ENCODE measurements at places on chromosomes 2 and 18. TPM values are rescaled to one million over a fixed set of nuclear protein-coding genes. Genes with fewer than 3 reads are reported as not detected.

GRCh38 chr2:165790466-165790865 is 3.6 kb downstream of the GALNT3 start:
- H3K36me3 ChIP-seq: no peaks in the 10 kb centered on the region
- no peak overlapping the region for H3K4me3 ChIP-seq
- H3K27ac ChIP-seq: no peak overlapping the region
- no peak for DNase-seq

DNA sequence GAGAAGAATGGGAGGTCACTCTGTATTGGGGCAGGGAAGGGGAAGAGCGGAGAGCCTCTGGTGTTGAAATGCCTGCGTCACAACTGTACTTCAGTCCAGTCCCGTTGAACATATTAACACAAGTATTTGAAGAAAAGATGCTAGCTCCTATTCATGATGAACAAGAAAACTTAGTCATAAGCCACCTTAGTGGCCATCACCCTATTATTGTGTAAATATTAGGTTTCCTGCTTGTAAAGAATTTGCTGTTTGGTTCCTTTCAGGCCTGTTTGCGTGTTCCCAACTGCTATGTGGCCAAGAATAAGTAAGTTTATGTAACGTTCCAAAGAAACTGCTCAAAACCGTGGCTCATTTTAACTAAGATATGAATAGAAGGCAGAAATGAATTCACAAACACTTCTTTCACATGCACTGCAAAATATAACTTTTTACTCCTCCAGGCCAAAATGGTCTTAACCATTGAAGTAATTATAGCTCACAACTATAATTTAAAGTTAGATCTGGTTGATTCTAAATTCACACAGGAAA is 204.3 kb downstream of the ZNF385B start:
- H3K4me1 ChIP-seq: no peaks in the 10 kb centered on the region
- no peaks in the 10 kb centered on the region for H3K27me3 ChIP-seq

PLGLB1 gene
- not detected for polyA plus RNA-seq

HAAO gene
- not detected for polyA plus RNA-seq

GRCh38 chr18:69326094-69326493 is 74.6 kb upstream of the DOK6 start:
- H3K4me3 ChIP-seq: no peak overlapping the region
- H3K27ac ChIP-seq: no peak overlapping the region
- DNase-seq: no peak
- no peaks in the 10 kb centered on the region for H3K4me1 ChIP-seq

GRCh38 chr2:179235463-179236108 is 29.0 kb downstream of the SESTD1 start:
- no peak overlapping the region for H3K27ac ChIP-seq
- DNase-seq: no peak
- no peaks in the 10 kb centered on the region for H3K27me3 ChIP-seq
- no peak overlapping the region for H3K4me3 ChIP-seq
- no peaks in the 10 kb centered on the region for H3K4me1 ChIP-seq

DNA sequence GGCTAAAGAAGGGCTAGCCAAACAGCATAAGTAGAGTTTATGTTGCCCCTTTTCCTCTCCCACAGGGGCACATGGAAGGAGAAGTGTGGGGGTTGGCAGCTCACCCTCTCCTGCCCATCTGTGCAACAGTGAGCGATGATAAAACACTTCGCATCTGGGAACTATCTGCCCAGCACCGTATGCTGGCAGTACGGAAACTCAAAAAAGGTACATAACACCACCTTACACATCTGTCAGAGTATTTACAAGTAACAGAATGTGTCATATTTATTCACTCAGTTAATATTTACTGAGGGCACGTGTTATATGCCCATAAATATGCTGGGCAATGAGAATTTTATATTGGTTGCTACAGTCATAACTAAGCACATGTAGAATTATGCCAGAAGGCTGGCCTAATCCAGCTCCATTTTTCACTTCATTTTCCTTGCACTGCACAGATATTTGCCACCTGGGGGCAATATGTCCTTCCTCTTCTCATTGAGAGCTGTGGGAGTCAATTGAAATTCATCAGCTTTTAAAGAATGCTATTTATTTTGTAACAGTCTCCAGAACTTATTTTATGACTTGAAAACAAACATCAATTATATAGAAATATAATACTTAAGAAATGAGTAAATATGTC is 150.6 kb downstream of the RTN4 start:
- no peak overlapping the region for H3K27ac ChIP-seq
- no peak for DNase-seq
- no peaks in the 10 kb centered on the region for H3K36me3 ChIP-seq
- no peak overlapping the region for H3K4me3 ChIP-seq
- no peaks in the 10 kb centered on the region for H3K27me3 ChIP-seq

DNA sequence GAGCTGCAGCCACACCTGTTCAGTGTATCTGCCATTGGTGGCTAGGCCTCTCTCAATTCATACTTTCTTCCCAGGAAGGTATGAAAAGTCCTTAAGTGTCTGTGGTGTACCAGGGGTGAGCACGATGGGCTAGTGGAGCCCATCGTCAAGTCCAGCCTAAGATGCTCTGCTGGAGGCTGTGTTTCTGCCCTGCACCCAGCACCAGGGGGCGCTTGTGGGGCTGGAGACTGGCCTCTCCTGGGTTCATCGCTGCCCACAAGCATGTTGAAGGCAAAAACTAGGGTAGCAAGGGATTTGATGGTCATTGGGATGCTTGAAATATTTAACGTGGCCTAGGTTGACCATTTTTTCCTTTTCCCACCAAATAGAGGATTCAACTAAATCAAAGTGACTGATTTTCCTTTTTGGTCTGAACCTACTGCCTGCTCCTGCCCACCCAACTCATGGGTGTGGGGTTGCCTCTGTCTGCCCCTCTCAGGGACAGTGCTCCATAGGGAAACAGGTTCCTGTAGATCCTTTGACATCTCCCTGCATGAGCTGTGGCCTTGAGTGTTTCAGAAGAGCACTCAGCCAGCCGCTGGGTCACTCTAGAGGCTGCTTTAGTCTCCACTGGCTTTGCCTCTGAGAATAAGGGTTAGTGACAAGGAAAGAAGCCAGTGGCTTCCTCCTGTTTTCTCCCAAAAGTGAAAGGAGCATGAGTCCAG is 59.0 kb downstream of the TPGS2 start:
- peaks cover 21% of the 10 kb centered on the region for H3K27me3 ChIP-seq
- H3K36me3 ChIP-seq: no peaks in the 10 kb centered on the region
- H3K27ac ChIP-seq: no peak overlapping the region
- peak; percentile 74 for DNase-seq
- H3K4me1 ChIP-seq: no peaks in the 10 kb centered on the region
- no peak overlapping the region for H3K4me3 ChIP-seq

GRCh38 chr2:104781151-104781550 is 72.8 kb upstream of the POU3F3 start:
- no peak overlapping the region for H3K27ac ChIP-seq
- H3K36me3 ChIP-seq: no peaks in the 10 kb centered on the region
- no peaks in the 10 kb centered on the region for H3K4me1 ChIP-seq
- no peak overlapping the region for H3K4me3 ChIP-seq
- DNase-seq: no peak
- H3K27me3 ChIP-seq: no peaks in the 10 kb centered on the region

AMER3 gene
- not detected for polyA plus RNA-seq

DYNAP gene
- not detected for polyA plus RNA-seq

- H3K4me3 ChIP-seq: no peak overlapping the region
- H3K27ac ChIP-seq: no peak overlapping the region
- no peak for DNase-seq
- no peaks in the 10 kb centered on the region for H3K36me3 ChIP-seq
- peaks cover 26% of the 10 kb centered on the region for H3K27me3 ChIP-seq
- H3K4me1 ChIP-seq: no peaks in the 10 kb centered on the region
These were observed 66.7 kb downstream of the COPS8 start for GRCh38 chr2:237152361-237152760.

- H3K36me3 ChIP-seq: no peaks in the 10 kb centered on the region
- no peak overlapping the region for H3K4me3 ChIP-seq
- no peak for DNase-seq
- H3K4me1 ChIP-seq: peaks cover 4% of the 10 kb centered on the region
- no peak overlapping the region for H3K27ac ChIP-seq
These were observed 239.3 kb upstream of the MYT1L start for GRCh38 chr2:2570360-2570759.

Data from K562 (cell line).